ENCODE measurements at places on chromosomes 5 and 9.

DNA sequence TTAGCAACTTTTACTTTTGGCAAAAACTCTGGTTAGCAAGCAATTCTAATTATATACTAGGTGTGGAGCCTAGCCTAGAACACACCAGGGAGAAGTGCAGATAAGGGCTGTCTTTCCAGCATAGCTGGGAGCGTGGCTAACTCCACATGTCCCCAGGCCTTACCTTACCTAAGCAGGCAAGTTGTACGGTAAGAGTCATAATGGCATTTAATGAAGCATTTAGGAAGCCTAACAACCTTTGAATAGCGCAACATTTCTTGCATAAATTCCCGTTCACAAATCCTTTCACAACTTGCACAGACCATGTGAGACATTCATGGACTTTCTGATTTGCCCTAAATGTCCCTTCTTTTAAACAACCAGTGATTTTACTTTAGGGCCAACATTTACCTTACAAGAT, 917.4 kb upstream of the ACO1 start:
- no peak for DNase-seq

- no peak for DNase-seq
Measured at GRCh38 chr9:100222674-100223073, 123.6 kb downstream of the INVS start.

- DNase-seq: no peak
Measured at GRCh38 chr5:179747811-179748210, 15.2 kb downstream of the MAML1 start.

DNA sequence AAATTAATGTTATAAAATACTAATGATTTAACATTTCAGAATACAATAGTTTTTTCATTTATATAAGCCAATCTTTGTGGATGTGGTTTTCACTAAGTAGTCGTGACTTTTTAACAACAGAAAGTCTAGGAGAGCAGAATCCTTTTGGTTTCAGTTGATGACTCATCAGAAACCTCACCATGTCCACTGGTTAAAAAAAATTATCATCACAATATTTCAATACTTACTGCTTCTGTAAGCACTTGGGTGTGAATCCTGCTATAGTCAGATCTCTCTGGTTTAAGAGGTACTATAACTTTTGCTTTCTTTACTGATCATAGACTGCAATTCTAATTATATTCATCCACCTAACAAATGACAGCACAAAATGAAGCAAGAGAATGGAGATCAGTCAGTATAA, 77.2 kb downstream of the MRPS30 start:
- no peak for DNase-seq

DNA sequence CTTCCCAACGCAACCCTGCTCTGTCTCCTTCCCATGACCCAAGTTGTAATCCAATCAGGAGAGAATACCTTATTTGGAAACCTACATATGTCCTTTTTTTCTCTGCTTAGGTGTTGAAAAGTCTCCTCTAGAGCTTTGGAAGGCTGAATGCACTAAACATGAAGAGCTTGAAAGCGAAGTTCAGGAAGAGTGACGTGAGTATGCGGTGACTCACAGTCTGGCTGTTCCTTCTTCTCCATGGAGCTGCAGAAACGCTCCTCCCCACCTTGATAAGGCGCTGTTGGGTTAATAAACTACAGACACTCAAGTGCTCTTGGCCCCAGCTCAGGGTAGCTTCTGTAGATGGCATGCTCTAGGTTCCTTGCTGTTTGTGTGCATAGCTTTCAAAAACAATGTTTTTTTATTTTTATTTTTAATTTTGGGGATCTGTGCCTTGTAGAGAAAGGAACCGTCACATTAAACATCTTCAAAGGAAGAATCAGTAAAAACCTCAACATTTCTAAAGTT, 30.7 kb downstream of the RAI14 start:
- DNase-seq: no peak

DNA sequence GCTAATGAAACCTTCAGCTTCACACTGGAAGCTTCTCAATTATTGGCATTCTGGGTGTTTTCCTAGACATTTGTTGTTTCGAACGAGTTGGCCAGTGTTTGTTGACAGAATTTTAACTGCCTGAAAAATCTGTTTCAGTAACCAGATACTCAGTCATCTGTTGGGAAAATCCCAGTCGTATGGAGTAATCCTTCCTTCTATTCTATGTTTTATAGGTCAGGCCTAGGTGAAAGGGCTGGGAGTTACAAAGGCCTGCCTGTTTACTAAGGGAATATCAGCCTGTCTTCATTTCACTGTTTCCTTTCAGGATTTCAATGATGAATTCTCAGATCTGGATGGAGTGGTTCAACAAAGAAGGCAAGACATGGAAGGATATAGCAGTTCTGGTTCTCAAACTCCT, 59.9 kb downstream of the GRAMD2B start:
- DNase-seq: no peak

- no peak for DNase-seq
Measured at GRCh38 chr5:91541696-91542095, 158.6 kb upstream of the ARRDC3 start.

GRCh38 chr5:118068886-118069285, 919.5 kb downstream of the DTWD2 start:
- DNase-seq: no peak

DNA sequence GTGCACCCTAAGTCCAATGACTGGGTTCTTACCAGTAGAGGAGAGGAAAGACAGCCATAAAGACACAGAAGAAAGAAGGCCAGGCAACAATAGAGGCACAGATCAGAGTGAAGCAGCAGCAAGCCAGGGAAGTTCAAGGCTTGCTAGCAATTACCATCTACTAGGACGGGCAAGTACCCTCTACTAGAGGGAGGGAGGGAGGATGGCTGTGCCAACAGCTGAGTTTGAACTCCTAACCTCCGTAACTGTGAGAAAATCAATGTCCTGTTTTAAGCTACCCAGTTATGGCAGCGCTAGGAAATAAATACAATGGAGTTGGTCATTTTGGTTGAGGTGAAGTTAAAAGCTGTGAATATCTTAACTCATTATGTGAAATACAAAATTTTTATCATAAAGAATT, 991.8 kb upstream of the CTNND2 start:
- no peak for DNase-seq

DNA sequence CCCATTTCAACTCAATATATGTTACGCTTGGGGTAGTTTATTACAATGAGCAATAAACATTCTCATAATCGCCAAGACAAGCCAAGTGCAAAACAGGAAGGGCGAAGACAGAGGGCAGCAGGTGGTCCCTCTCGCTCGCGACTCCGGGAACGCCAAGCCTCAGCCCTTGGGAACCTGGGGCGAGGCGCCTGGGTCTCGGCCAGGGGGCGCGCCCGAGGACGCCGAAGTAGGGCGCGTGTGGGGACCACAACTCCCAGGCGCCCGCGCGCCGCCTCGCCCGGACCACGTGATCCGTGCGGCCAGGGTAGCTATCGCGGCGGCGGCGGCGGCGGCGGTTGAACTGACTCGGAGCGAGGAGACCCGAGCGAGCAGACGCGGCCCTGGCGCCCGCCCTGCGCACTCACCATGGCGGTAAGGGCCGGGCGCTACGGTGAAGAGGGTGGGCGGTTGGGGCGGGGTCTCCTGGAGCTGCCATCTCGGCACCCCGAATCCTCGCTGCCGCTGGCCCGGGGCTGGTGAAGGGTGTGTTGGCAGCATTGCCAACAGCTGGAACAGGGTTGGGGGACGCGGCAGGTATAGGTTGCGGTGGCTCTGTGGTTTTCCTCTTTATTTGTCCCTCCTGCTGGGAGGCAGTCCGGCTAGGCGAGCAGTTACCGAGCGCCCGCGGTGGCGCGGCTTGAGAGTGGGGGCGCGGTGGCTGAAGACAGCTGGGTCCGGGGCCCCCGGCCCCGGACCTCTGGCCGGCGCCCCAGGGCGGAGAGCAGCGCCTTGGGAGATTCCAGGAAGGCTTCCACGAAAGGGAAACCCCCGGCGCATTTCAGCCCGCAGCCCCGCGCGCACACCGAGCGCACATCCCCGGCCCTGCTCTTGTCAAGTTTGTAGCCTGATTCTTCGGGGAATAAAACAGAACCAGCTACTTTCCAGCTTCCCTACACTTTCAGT, at the start of gene SLC31A2:
Gene SLC31A2, plus strand, starts transcription at position 338 of the 942 bp plus-strand sequence. Its CDS starts 68 bp downstream, at position 406.
- DNase-seq: peak; percentile 79

GRCh38 chr9:15642369-15642962, 89.6 kb downstream of the CCDC171 start:
- no peak for DNase-seq

DNA sequence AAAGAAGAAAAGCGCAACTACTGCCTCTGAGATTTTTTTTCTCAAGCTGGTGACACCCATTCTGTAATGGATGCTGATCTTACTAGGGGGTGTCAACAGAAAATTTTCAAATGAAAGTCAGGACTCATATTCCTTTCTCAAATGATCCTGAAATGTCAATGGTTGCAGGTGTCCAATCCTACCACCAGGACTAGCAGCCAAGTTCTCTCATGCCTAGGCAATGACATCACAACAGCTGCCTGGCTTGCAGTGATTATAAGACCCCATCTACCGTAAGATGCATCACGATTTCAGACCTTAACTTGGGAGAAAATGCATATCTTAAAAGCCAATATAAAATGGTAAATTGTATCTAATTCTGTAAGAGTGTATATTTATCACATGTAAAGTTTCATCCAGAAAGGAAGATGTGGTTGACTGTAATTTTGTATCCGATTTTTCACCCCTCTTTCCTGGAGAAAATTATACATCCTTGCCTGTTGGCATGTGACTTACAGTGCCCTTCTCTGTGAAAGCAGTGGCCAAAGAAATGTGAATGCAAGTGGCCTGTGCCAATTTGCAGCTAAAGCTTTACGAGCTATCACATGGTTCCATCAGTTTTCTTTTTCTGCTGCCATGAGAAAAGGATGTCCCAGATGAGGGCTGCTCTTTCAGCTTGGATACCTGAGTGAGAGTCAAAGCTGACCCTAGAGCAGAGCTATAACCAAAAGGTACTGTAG, 104.4 kb downstream of the DENND1A start:
- no peak for DNase-seq

- no peak for DNase-seq
Measured at GRCh38 chr9:114246558-114246957, 76.3 kb upstream of the ORM1 start.

DNA sequence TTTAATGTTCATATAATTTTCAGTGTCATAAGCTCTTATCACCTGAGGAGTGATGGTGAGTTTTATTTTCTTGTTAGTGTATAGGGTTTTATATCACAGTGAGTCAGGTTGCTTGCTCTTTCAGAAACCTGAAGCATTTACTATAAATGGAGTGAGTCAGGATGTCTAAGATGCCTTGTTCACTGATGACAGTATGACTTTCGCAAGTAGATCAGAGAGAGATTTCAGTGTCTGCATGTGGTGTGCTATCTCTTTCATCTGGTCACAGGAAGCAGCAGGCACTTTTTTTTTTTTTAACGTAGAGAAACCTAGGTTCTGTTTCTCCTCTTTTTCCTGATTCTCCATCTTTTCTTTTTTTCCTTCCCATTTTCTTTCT, 237.1 kb downstream of the DMRTA1 start:
- DNase-seq: no peak

GRCh38 chr9:36470643-36471290, 70.7 kb upstream of the RNF38 start:
- DNase-seq: peak; percentile 37

DNA sequence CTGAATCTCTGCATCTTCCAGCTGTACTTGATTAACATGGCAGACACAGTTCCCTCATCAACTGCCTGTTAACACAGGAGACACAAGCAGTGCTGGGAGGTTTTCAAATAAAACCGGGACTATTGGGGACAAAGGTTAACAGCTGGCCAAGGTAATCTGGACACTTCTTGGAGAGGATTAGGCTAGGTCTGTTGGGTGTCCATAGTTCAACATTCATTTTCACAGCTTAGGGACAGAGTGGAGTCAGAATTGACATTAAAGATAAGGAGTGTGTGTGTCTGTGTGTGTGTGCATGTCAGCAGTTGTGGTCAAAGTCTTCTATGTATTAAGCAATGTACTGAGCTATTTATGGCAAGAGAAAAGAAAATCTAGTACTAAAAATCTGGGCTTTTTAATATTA, 216.2 kb downstream of the MED10 start:
- DNase-seq: no peak

DNA sequence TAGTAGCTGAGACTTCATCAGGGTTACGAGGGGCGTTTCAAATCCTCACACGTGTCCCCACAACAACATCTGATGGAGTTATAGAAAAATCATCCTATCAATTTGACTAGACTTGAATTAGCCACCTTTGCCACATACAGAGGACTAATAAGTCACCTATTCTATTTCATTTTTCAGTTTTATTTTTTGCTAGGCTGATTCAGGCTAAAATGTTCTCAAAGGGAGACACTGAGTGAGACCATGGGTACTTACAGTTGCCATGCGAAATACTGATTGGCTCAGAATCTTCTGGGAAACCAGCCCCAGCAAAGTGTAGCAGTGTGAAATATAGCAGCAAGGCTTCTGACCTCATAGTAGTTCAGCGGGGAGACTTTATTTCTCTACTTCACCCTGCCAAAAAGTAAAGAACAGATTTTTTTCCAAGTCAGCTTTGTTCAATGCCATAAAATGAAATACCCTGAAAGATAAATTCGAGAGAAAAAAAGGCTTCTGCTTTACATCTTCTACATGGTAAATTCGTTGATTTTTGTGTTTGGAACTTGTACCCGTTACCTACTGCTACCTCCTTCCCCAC, 69.9 kb downstream of the SEMA6A start:
- no peak for DNase-seq

DNA sequence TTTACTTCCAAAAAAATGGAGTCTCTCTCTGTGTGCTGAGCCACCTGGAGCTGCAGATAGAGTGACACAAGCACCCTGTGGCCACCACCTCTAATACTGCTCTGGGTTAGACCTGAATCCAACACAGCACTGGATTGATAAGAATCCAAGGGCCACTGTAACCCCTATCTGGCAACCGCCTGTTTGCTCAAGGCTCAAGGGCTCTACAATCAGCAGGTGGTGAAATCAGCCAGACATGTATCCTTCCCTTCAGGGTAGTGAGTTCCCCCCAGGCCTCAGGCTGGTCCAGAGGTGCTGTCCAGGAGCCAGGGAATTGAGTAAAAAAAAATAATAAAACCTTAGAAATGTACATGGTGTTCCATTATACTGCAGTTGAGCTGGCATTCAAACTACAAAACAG, 509.0 kb downstream of the KIF4B start:
- no peak for DNase-seq

DNA sequence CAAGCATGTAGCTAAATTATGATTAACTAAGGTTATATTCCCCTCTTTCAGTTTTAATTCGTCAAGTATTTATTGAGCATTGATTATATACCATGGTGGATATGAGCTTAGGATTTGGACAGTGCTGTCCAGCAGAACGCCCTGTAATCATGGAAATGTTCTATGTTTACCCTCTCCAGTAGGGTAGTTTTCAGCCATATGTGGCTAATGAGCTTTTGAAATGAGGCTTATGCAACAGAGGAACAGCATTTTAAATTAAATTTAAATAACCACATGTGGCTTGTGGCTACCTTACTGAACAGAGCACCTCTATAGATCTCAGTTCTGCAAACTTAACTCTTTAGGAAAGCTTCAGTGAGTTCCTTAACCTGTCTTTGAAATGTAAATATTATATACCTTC, 59.1 kb downstream of the JMY start:
- DNase-seq: no peak

GRCh38 chr9:115250621-115251032, 132.7 kb upstream of the TNC start:
- no peak for DNase-seq

DNA sequence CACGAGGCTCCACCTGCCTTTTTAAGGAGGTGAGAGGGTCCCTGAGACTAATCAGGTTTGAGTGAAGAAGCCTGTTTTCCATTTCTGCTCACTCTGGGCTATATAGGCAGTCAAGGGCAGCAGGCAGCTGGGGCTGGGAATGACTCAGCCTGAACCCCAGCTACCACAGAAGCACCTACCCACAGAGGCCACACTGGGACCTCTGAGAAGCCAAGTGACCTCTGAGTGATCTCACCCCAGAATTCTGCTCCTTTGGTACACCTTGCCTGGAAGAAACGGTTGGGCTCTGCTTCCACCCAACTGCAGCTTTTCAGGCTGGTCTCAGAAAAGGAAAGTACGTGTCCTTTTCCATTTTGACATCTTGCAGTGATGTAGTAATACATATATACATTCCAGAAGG, 6.8 kb downstream of the FAM219A start:
- no peak for DNase-seq
